Stimulated activated CD8-positive, alpha-beta memory T cell treated with anti-CD3 and anti-CD28 coated beads, Interleukin-4, amount 100 ng/mL, for 24 hours (primary cell): ENCODE measurements at places on chromosomes 3 and 15.

- DNase-seq: no peak
Observed at GRCh38 chr3:142216321-142216720, 9.1 kb downstream of the GK5 start.

- DNase-seq: no peak
Observed at GRCh38 chr3:138347960-138348753, at the start of gene MRAS. Gene MRAS, plus strand, starts transcription at chr3:138348579. Its CDS starts 24,305 bp downstream, at chr3:138372884.

DNA sequence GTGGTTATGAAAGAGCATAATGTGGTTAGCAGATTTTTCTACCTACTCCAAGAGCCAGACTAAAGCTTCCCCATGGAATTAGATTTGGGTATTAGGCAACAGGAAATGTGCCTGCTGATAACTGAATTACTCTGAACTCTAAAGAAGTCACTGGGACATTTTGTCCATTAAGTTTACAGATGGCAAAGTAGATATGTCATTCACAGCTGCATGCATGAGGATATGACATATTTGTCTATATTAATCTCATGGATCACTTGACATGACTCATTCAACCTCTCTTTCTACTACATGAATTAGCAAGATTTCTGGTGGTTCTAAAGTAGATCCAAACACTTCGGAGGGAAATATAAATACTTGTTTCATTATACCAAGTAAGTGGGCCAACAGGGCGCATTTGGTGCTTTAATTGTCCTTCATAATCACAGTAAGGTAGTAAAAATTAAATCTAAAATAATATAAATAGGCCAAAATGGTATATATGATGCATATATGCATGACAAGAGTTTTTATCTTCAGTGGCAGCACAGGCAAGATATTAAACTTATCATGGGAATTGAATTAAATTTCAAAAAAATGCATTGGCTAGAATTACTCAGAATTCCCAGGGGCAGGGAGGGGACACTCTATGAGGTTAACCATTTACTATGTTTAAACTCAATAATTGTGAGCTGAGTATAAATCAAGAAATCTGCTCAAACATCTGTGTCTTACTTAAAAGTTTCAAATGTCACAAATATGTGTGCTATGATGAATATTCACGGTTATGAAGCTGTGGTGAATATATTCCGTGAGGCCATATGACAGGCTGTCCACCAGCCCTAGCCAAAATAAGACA, 365.3 kb upstream of the KCNMB2 start:
- no peak for DNase-seq

- DNase-seq: no peak
Observed at GRCh38 chr3:186525369-186526255, 18.6 kb downstream of the CRYGS start.

- no peak for DNase-seq
Observed at GRCh38 chr3:123072564-123072963, 5.7 kb downstream of the PDIA5 start.

- DNase-seq: no peak
Observed at GRCh38 chr3:111748132-111748531, 110.9 kb upstream of the PHLDB2 start.

GRCh38 chr3:101453961-101454360, 59.1 kb downstream of the SENP7 start:
- DNase-seq: no peak

- peak; percentile 48 for DNase-seq
Observed at GRCh38 chr3:183116025-183116614, 16.8 kb upstream of the MCCC1 start.

GRCh38 chr3:27521179-27521871, 37.1 kb upstream of the SLC4A7 start:
- no peak for DNase-seq

DNA sequence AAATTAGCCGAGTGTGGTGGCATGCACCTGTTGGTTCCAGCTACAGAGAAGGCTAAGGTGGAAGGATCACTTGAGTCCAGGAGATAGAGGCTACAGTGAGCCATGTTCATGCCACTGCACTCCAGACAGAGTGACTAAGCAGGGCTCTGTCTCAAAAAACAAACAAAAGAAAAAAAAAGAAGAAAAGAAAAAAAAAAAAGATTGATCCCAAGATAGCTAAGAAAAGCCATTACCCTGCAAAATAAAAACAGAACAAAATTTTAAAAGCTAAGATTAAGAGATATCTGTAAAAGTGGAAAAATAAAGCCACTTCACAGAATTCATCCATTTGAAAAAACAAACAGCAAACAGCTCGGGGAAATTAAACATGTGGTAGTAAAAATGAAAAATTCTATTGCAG, 23.8 kb downstream of the LRRC2 start:
- no peak for DNase-seq

GRCh38 chr3:141699324-141699723, 38.8 kb upstream of the RNF7 start:
- DNase-seq: no peak

DNA sequence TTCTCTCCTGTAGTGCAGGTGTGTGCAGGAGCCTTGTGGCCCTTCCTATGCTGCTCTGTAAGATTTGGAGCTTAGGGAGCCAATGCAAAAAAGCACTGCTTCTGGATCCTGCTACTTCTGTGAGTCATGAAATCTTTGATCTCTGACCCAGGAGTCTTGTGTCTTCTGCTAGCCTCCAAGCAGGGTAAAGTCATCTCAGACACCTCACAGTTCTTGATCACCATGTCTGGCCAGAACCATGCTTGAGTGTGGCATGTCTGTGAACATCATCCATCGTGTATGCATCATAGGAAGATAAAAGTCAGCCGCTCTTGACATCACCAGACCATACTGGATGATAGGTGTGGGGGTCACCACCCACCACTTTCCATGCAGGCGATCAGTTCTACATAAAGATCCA, 247.8 kb downstream of the RPLP1 start:
- no peak for DNase-seq

GRCh38 chr15:92021792-92022191, 168.3 kb downstream of the SLCO3A1 start:
- DNase-seq: no peak

DNA sequence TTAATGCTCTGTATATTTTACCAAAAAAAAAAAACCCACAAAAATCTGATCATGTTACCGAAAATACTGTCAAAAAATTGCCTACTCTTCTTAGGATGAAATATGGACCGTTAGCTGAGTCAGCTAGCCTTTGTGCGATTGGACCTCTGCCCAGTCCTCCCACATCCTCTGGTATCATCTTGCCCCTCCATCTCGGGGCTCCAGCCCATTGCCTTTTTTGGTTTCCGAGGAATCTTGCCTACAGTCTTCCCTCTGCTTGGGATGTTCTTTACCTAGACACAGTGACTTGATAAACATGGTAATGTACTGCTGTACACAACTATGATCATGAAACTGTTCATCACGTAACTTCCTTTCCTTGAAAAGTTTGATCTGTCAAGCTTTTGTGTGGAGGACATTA, 371.4 kb downstream of the SV2B start:
- no peak for DNase-seq

- no peak for DNase-seq
Observed at GRCh38 chr3:73656241-73656890, 31.6 kb upstream of the PDZRN3 start.

DNA sequence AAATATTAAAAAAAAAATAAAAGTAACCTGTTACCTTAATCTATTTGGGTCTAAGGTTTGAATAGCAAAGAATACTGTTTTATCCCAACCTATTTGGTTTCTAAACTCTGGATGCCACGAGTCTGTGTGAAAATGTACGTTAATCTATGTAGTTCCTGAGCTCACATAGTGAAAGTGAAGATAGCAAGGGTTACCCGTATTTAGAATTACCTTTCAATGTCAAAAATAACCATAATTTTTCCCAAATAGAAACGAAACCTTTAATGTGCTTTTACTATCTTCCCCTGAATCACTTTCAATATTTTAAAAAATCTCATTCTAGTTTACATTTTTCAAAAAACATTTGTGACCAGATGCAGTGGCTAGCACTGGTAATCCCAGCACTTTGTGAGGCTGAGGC, 5.8 kb upstream of the USP50 start:
- DNase-seq: no peak

- DNase-seq: no peak
Observed at GRCh38 chr3:133376810-133377209, 23.0 kb upstream of the BFSP2 start.

GRCh38 chr15:74642734-74643664, 27.4 kb downstream of the CLK3 start:
- no peak for DNase-seq

DNA sequence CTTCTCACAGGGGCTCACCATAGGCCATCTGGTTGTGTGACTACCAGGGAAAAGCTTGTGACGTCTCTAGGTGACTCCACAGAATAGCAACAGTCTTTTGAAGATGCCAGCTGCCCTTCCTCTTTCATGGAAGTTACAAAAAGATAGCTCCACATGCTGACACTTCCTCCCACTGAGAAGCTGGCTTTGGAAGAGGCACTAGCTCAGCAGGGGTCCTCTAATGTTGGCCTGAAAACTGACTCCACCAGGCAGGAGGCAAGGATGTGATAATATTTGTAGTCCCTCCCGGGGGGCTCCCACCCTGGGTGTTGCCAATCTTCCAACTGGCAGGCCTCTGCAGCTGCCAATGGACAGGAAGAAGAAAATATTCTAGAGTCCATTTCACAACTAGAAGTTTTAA, 343.5 kb downstream of the NEK10 start:
- no peak for DNase-seq

DNA sequence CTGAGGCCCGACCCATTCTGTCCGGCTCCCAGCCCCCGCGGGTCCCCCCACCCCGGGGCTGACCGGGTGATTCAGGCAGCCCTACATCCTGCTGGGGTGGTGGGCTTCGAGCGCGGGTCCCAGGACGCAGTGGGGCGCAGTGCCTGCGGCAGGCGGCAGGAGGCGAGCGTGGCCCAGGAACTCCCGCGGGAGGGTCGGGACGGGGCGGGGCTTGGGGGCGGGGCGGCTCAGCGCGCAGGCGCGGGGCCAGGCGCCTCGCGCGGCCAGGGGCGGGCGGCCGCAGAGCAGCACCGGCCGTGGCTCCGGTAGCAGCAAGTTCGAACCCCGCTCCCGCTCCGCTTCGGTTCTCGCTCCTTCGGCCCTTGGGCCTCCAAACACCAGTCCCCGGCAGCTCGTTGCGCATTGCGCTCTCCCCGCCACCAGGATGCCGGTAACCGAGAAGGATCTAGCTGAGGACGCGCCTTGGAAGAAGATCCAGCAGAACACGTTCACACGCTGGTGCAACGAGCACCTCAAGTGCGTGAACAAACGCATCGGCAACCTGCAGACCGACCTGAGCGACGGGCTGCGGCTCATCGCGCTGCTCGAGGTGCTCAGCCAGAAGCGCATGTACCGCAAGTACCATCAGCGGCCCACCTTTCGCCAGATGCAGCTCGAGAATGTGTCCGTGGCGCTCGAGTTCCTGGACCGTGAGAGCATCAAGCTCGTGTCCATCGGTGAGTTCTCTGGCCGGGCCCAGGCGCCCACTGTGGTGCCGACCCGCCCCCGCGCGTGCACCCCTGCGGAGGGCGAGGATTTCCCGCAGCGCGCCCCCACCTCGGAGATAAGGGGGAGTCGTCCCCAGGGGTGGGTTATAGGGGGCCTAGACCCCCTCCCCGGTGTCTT, at the start of gene FLNB:
TSS of gene FLNB (plus strand) at position 282 of the 885 bp plus-strand sequence. CDS start at position 425, 143 bp downstream.
- DNase-seq: peak; percentile 67

DNA sequence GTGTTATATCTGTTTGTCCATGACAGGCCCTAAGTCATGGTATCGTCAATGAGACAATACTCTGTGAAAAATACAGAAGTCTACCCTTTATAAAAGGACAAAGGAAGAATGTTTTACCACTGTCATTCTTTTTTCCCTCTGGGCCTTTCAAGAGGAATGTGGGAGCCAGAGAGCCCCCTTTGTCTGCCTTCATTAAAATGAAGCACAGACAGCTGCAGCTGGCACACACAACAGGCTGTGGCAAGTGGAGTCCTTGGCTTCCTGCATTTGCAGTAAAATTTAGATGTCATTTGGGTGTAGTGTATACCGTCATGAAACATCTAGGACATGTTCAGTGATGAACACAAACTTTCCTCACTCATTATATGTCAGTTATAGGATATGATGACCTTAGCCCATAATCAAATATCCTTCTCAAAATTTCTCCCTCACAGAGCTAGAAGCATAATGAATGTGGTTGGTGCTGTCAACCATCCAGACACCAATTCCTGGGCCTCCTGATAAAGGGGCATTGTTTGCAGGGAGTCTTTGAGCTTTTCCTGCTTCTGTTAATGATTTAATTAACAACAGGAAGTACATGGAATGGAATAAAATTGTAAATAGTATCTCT, 76.4 kb downstream of the DHX36 start:
- DNase-seq: no peak

DNA sequence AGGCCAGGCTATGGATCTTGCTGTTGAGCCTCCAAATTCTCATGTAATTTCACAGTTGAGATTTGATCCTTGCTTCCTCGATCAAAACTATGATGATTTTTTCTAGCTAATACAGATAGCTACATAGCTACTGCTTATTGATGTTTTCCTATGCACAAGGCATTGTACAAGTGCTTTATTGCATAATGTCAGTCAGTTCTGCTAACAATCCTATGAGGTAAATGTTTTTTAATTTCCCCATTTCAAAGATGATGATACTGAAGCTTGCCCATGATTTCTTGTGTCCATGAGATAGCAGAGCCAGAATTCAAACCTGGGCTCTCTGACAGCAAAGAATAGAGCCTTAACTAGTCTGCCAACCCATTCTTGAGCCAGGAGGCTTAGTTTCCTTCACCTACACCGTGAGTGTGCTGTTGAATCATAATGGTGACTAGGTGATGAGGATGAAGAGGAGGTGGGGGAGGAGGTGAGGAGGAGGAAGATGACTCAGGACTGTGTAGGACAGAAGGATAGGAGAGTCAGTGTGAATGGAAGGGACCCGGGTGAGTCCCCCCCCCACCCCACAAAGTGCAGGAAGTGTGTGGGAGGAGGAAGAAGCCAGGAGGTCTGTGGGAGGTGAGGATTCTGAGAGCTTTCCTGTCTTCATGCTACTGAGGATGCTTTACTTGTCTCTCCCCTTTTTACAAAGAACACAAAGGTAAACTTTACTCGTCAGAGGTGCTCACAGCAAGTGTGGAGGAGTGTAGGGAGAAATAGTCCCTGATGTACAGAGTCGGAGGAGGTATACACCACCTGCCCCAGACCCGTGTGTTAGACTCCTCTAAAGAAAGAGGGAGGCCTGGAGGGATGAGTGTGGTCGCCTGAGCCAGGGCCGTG, 3.6 kb downstream of the TAGLN3 start:
- DNase-seq: peak; percentile 30

DNA sequence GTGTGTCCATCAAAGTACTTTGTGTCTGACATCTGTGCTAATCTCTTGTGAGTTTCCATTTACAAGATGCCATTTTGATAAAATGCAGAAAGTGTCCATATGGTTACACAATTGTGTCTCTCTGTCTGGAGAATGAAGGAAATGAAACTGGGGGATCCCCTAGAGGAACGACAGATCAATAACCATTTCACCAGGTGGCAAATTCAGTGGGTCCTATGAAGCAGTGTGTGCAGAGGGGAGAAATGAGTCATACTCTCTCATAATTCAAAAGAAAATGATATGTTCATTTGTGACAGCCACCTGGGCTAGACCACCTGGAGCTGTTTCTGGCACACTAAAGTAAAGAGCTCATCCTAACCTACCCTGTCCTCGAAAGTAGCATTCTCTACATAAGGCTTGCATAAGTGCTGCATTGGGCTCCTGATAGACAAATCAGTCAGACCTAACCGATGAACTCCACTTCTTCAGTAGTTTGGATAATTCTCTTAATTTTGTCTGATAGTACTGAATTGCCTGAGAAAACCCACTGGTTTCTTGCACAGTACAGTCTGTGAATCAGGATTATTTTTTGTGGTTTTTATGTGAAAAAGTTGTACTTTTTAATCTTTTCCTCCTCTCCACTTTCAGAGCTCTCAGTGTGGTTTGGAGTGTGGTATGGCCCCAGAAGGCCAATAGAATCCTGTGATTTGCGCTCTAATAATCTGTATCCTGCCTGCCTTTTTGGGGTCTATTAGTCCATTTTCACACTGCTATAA, 10.3 kb upstream of the CD47 start:
- no peak for DNase-seq
